ENCODE measurements at places on chromosomes 7 and 10.

- no peak for DNase-seq
Observed at GRCh38 chr10:37821237-37821636, 36.2 kb downstream of the ZNF248 start.

DNA sequence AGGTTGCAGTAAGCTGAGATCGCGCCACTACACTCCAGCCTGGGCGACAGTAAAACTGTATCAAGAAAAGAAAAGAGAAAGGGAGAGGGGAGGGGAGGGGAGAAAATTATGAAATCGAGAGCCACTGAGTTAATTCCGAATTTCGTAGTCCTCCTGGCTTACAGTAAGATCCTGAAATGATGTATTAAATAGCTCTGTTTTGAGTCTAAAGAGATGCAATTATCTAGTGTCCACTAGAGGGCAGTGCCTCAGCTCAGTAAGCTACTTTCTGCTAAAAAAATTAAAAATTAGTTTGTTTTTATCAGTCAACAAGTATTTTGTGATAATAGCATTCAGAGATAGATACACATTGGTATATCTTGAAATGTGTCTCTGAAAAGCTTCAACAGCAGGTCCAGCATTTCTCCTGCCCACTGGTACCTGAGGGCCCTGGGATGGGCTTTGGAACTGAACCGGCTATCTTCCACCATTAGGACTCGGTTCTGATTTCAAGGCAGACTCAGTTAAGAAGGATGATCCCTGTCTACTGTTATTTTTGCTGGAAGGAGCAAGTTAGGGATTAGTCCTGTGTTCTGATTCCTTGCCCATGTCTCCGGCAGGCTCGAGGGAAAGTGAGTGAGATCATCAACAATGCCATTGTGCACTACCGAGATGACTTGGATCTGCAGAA, 19.5 kb downstream of the TSPAN33 start:
- DNase-seq: peak; percentile 63

- no peak for DNase-seq
Observed at GRCh38 chr10:3825244-3825643, 40.2 kb upstream of the KLF6 start.

DNA sequence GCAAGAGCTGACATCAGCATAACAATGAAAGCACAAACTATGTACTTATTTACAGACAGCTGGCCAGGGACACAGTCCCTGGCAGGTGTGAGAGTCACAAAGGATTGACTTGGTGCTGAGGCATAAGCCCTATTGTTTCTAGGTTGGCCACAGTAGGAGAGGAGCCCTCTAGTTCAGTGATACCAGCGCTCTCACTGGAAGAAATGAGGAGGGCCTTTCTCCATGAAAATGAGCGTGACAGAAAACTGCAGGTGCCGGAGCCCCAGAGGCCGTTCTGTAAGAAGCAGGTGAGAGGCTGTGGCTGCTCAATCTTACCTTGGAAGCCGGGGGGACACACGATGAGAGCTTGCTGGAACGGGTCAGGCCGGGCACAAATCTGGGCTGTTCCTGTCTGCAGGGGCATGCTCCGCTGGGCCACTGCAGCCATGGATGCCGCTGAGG, 90.5 kb downstream of the CLEC2L start:
- DNase-seq: no peak

DNA sequence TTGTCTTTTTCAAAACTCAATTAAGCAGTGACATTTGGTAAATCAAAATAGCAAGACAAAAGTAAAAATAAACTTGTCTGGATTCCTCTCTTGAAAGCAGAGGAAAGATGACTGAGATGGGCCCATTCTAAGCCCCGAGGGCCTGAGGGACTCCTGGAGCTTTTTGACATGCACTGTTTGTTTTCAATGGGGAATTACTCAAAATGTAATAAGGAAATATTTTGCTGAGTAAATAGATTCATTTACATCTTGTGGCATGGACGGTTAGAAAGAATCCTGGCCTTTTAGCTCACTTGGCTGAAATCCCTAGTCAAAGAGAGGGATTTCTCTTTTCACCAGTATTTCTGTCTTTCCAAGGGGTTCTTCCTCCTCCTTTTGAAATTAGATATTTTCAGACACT, 108.0 kb downstream of the MKX start:
- DNase-seq: no peak

GRCh38 chr10:60031664-60032063, 125.3 kb upstream of the CCDC6 start:
- no peak for DNase-seq

GRCh38 chr10:69831231-69831855, 29.6 kb downstream of the COL13A1 start:
- no peak for DNase-seq

DNA sequence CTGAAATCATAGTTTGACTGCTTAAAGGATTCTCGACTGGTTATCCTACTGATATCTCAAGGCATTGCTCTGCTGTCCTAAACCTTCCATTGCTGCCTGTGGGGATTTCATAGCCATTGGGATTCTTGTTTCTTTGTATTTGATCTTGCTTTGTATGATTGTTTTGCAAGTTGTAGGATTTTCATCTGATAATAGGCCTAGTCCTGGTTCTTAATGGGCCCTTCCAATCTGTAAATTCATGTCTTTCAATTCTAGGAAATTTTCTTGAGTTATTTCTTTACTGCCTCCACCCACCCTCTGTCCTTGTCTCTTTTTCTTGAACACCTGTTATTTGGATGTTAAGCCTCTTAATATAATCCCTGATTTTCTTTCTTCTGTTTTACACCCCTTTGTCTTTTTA, 72.2 kb downstream of the LANCL2 start:
- no peak for DNase-seq

- DNase-seq: no peak
Observed at GRCh38 chr7:44566680-44567079, 7.0 kb downstream of the DDX56 start.

- DNase-seq: no peak
Observed at GRCh38 chr7:921071-921461, 33.4 kb downstream of the ADAP1 start.

DNA sequence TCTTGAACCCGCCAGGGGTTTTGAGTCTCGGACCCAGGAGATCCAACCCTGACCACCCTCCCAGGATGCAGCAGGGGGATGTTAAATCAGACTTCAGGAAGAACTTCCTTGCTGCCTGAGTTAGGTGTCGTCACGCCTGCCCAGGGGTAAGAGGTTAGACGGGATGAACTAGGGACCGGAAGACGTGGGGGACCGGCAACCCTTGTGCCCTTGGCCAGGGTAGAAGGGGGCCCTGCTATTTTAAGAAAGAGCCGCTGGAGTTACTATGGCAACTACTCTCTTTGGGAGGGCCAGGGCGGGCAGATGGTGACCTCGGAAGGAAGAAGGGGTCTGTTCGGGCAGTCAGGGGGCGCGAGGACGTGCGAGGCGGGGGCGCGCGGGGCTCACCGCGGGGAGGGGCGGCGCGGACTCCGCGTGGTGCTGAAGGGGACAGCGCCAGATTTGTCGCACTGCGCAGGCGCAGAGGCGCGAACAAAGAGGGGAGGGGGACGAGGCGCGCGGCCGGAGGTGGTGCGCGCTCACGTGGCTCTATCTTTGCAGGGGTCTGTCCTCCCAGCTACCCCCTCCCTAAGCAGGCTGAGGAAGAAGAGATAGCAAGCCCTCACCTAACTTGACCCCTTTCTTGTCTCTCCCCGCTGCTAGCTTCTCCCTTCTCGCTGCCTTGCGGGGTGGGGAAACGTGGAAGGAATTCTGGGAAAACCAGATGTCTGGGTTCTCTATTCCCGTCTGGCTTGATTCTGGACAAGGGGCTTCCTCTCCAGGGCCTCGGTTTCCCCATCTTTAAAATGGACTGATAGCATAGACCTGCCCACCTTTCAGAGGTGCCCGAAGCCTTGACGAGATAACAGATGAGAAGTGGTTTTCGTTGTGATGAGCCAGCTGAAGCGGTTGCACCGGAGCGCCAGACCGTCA, 940 bp upstream of the PSD start:
- DNase-seq: peak; percentile 71

- DNase-seq: no peak
Observed at GRCh38 chr7:99789441-99790070, 5.6 kb upstream of the CYP3A4 start.

- no peak for DNase-seq
Observed at GRCh38 chr10:12504628-12505027, 155.3 kb downstream of the CAMK1D start.

GRCh38 chr10:107631876-107632275, 467.4 kb upstream of the SORCS1 start:
- DNase-seq: no peak

DNA sequence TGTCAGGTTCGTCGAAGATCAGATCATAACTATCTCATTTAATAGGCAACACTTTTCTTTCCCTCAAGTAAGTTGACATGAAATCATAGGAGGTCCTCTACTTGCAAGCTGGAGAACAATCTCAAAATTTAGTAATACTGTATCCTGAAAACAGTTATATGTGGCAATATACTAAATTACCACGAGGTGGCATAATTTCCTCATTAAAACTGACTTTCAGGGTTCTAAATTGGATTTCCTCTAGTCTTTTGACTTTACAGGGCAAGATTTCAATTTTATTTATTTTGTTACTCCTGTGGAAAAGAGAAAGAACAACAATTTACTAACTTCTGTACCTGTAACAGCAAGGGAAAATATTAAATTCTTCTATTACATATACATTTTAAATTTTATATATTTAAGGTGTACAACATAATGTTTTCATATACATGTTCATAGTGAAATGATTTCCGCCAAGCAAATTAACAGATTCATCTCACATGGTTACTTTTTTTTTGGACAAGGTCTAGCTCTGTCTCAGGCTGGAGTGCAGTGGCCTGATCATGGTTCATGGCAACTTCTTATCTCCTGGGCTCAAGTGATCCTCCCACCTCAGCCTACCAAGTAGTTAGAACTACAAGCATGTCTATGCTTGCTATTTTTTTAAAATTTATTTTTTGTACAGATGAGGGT, 53.4 kb upstream of the CYP2C18 start:
- DNase-seq: peak; percentile 58

GRCh38 chr7:9718071-9718661, 1255.5 kb upstream of the PHF14 start:
- no peak for DNase-seq

GRCh38 chr10:34670081-34670480, 145.0 kb downstream of the PARD3 start:
- peak; percentile 62 for DNase-seq

DNA sequence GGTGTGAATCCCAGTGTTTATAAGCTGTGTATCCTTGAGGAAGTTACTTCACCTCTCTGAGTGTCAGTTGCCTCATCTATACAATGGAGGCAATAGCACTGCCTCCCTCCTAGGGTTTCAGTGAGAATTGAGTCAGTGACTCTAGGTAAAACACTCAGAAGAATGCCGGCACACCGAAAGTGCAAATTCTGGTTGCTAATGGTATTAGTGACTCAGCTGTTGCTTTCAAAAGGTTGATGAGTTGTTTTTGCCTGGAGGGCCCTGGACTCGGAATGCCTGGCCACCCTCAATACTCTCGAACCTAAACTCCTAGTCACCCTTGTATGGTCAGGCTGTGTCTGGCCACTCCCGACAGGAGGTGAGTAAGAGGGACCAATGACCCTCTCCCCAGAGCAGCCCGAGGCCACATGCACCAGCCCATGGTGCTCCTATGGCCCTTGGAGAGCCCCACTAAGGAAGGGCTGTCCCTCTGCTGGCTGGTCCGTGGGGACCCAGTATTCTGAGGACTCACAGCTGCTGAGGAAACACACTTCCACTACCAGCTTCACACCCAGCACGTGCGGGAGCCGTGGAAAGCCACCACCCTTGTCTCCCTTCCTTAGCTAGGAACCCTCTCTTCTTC, 60.2 kb downstream of the CALML3 start:
- DNase-seq: peak; percentile 41

GRCh38 chr7:157977306-157977705, 610.3 kb downstream of the PTPRN2 start:
- peak; percentile 14 for DNase-seq

- DNase-seq: no peak
Observed at GRCh38 chr7:73351447-73352167, 23.6 kb downstream of the FKBP6 start.

GRCh38 chr7:134823400-134823799, 44.0 kb downstream of the CALD1 start:
- no peak for DNase-seq

DNA sequence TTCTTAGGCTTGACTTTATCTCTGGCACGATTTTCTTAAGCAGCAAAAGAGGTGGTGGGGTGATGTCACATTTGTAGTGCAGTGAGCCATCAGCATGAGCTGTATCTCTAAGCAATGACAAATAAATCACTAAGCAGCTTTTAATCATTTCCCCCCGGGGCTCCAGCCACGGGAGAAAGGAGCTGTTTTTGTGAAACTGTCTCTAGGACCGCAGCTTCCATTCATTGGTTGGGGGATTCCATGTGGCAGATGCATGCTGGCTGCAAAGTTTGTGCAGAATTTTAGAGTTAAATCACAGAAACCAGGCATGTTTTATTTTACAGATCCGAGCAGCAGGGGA, 464 bp downstream of the KIAA1217 start:
- peak; percentile 73 for DNase-seq

GRCh38 chr10:6423413-6424170, 156.5 kb downstream of the PRKCQ start:
- no peak for DNase-seq

- DNase-seq: no peak
Observed at GRCh38 chr10:19451356-19451755, 364.9 kb upstream of the PLXDC2 start.

DNA sequence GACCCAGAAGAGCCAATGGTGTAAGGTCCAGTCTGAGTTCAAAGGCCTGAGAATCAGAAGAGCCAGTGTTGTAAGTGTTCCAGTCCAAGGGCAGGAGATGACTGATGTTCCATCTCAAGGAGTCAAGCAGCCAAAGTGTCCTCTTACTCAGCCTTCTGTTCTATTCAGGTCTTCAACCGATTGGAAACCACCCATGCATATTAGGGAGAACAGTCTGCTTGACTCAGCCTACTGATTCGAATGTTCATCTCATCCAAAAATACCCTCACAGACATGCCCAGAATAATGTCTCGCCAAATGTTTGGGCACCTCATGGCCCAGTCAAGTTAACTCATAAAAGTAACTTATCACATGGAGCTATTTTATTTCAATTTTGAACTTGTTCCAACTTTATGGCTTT, 2.9 kb upstream of the WDFY4 start:
- no peak for DNase-seq

- no peak for DNase-seq
Observed at GRCh38 chr10:111973306-111973705, 210.3 kb downstream of the GPAM start.

GRCh38 chr10:72114706-72115450, 26.5 kb upstream of the SPOCK2 start:
- DNase-seq: no peak

GRCh38 chr7:256981-257646, 32.9 kb upstream of the FOXL3 start:
- peak; percentile 25 for DNase-seq

DNA sequence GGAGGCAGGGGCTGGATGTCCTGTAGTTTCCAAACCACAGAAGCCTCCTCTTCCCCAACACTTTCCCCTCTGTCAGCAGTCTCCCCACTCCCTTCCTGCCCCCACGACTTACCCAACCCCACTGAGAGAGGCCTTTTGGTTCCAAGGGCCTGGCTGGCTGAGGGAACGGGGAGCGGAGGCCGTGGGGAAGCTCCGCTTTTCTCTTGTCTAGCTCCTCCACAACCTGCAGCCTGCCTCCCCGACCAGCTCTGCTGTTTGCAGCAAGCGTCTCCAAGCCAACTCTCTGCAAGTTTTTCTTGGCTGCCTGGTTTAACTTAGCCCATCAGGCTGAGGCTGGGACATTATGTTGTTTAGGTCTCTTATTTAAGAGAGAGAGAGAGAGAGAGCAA, 126.8 kb downstream of the NEURL1 start:
- DNase-seq: no peak

Measured in kidney (tissue), 22 donors.